ENCODE measurements at places on chromosomes 2 and 18.

GRCh38 chr2:10521356-10522169, 73.4 kb upstream of the ODC1 start:
- no peaks in the 10 kb centered on the region for H3K36me3 ChIP-seq
- H3K27me3 ChIP-seq = no peaks in the 10 kb centered on the region
- no peak overlapping the region for H3K27ac ChIP-seq
- no peak for DNase-seq

DNA sequence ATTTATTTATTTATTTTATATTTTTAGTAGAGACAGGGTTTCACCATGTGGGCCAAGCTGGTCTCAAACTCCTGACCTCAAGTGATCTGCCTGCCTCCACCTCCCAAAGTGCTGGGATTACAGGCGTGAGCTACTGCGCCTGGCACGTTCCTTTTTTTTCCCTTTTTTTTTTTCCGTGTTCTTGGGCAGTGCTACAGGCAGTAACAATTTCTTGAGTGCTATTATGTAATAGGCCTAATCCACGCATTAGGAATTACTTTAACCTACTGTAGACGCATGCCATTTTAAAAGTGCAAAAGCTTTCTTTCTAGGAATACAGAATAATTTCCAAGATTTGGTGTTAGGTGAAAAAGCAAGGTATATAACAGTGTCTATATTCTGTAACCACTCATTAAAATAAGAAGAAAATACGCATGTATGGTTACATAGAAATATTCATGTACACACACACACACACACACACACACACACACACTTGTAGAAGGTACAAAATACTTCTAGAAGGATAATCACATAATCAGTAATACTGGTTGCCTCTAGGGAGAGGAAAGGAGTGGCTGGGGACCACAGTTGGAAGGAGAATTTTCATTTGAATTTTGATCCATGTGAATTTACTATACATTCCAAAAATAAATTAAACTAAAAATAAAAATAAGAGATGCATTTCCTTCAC, 92.3 kb downstream of the METTL8 start:
- H3K27ac ChIP-seq = no peak overlapping the region
- H3K4me1 ChIP-seq = no peaks in the 10 kb centered on the region
- H3K36me3 ChIP-seq = no peaks in the 10 kb centered on the region
- DNase-seq = no peak
- H3K4me3 ChIP-seq = no peak overlapping the region
- H3K27me3 ChIP-seq = no peaks in the 10 kb centered on the region

DNA sequence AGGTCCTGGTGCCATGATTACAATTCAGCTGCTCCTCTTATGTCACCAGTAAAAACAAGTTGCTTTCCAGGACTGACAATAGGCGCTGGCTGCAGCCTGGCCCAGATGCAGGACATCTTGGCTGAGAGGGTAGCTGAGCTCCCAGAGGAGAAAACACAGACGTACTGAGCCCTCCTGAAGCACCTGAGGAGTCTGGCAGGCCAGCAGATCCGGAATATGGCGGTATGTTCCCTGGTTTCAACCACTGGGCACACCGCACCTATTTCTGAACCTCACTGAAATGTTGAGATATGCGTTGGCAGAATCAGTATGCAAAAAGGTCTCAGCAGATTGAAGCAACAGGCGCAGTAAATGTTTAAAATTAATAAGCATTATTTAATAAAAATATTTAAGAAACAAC, 73.1 kb upstream of the BZW1 start:
- H3K27me3 ChIP-seq = no peaks in the 10 kb centered on the region
- no peak overlapping the region for H3K4me3 ChIP-seq
- no peak overlapping the region for H3K27ac ChIP-seq
- DNase-seq = no peak
- no peaks in the 10 kb centered on the region for H3K36me3 ChIP-seq

DNA sequence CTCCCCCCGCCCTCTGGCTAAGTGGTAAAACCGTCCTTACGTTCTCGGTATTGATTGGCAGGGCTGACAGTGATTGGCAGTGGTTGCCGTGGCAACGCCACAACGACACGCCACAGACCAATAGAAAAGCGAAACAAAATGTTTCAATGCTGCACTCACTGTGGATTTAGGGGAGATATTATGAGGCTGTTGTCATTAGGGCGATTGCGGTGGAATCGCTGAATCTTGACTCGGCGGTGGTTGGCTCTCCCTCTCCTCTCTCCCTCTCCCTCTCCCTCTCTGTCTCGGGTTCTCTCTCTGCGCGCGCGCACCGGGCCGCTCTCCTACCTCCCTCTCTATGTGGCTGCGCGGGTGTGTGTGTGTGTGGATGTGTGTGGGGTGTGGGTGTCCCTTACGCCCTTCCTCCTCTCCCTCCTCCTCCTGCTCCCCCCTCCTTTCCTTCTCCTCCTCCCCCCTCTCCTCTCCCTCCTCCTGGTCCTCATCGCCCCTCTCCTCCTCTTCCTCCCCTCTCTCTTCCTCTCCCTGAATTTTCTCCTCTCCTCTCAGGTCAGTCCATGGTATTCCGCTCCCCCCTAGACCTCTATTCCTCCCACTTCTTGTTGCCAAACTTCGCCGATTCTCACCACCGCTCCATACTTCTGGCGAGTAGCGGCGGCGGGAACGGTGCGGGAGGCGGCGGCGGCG, at the start of gene SIX3:
SIX3 (plus strand) TSS at position 152 of the 684 bp plus-strand sequence; CDS start at position 555, 403 bp downstream.
- H3K4me1 ChIP-seq = peaks cover 48% of the 10 kb centered on the region
- H3K27me3 ChIP-seq = peaks cover 74% of the 10 kb centered on the region
- H3K27ac ChIP-seq = peak within 1 kb of the TSS; percentile 92
- H3K36me3 ChIP-seq = no peaks in the 10 kb centered on the region
- DNase-seq = peak; percentile 95

- H3K27ac ChIP-seq = no peak overlapping the region
- no peaks in the 10 kb centered on the region for H3K36me3 ChIP-seq
- H3K4me1 ChIP-seq = no peaks in the 10 kb centered on the region
- H3K27me3 ChIP-seq = no peaks in the 10 kb centered on the region
- DNase-seq = peak; percentile 71
- H3K4me3 ChIP-seq = peak overlapping the region; percentile 29
These were observed 110.4 kb upstream of the RAB27B start for GRCh38 chr18:54717673-54718407.

GRCh38 chr2:199018826-199019225, 438.9 kb downstream of the SATB2 start:
- no peak for DNase-seq
- H3K4me1 ChIP-seq = no peaks in the 10 kb centered on the region
- H3K36me3 ChIP-seq = no peaks in the 10 kb centered on the region
- H3K27ac ChIP-seq = no peak overlapping the region
- H3K4me3 ChIP-seq = no peak overlapping the region

DNA sequence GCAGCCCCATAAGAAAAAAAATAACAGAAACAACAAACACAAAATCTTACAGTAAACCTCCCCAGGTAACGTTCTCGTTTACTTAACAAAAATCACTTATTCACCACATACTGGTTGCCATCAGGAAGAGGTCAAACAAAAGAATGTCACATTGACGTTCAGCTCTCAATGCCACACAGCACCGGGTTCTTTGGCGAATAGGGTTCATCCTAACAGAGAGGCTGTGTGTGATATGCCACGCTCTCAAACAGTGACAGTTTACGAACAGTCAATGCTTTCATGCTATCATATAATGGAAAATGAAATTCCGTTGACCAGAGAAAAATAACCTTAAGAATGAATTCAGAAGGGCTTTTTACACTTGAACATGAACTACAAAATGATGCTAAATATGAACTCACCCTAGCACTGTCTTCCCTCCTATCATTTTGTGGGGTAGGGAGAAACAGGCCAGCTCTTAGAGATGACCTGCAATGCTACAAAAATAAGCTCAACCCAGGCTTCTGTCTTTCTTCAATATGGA, 2.0 kb downstream of the TMEM163 start:
- H3K4me3 ChIP-seq = no peak overlapping the region
- no peak overlapping the region for H3K27ac ChIP-seq
- peaks cover 80% of the 10 kb centered on the region for H3K27me3 ChIP-seq
- no peaks in the 10 kb centered on the region for H3K36me3 ChIP-seq

DNA sequence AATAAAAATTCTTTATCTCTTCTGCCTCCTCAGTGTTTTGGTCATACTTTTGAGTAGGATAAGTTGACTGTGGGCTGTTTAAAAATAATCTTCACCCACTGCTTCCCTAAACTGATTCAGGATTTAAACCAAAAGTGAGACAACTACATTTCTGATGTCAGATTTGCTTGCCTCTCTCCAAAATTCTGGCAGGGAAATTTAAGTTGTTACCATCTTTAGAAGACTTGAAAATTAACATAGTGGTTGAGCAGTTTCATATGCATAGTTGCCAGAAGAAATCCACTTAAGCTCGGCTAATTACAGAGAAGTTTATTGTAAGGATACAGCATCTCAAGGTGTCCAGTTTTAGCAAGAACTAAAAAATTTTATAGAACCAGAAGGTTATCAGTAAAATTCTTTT, 57.0 kb downstream of the MAIP1 start:
- H3K27me3 ChIP-seq = no peaks in the 10 kb centered on the region
- no peaks in the 10 kb centered on the region for H3K36me3 ChIP-seq
- no peak for DNase-seq
- no peak overlapping the region for H3K4me3 ChIP-seq

DNA sequence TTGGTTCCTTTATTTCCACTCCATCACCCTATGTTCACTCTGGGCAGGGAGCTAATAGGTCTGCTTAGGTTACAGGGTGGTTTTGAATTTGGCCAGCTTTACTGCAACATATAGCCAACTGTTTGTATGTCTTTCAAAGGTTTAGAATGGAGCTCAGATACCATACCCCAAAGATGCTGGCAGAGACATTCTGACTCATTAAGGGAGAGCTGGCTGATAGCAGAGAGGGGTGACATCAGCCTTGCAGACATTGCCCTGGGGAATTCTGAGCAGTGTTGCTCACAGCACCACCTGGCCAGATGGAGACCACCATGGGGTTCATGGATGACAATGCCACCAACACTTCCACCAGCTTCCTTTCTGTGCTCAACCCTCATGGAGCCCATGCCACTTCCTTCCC, 2.1 kb downstream of the PROKR1 start:
- peaks cover 43% of the 10 kb centered on the region for H3K27me3 ChIP-seq
- H3K4me3 ChIP-seq = no peak overlapping the region
- DNase-seq = no peak
- no peaks in the 10 kb centered on the region for H3K36me3 ChIP-seq
- H3K4me1 ChIP-seq = peaks cover 4% of the 10 kb centered on the region
- H3K27ac ChIP-seq = no peak overlapping the region

GRCh38 chr2:178324077-178324476, 126.9 kb downstream of the PRKRA start:
- no peak overlapping the region for H3K4me3 ChIP-seq
- H3K4me1 ChIP-seq = no peaks in the 10 kb centered on the region
- DNase-seq = no peak

DNA sequence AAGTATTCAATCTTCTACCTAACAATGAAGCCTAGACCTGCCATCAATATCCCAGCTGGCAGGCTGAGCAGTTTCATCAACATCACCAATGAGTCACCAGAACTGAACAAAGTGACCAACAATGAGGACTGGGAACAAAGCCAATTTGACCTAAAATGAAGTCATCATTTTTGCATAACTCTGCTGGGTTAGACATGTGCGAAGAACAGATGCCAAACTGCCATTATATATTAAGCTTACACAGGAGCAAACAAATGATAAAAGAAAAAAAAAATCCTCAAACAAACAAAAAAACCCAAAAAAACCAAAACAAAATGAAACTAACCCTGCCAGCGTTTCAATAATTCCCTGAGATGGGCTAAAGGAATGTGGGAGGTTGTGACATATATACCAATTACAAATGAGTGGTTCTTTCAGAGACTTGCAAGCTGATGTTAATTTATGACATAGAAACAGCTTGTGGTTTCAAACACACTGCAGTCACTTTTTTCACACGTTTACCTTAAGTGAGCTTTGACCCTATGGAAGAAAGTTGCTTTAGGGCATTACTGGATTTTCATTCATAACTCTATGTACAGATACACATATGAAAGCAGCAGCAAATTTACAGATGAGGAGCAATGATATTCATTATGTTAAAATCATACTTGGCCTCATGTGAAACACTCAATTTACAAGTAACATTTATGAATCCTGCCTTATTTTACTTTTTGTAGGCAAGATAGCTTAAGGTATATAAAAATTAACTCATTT, 56.9 kb upstream of the CCDC141 start:
- no peak overlapping the region for H3K4me3 ChIP-seq
- DNase-seq = no peak
- H3K4me1 ChIP-seq = no peaks in the 10 kb centered on the region

DNA sequence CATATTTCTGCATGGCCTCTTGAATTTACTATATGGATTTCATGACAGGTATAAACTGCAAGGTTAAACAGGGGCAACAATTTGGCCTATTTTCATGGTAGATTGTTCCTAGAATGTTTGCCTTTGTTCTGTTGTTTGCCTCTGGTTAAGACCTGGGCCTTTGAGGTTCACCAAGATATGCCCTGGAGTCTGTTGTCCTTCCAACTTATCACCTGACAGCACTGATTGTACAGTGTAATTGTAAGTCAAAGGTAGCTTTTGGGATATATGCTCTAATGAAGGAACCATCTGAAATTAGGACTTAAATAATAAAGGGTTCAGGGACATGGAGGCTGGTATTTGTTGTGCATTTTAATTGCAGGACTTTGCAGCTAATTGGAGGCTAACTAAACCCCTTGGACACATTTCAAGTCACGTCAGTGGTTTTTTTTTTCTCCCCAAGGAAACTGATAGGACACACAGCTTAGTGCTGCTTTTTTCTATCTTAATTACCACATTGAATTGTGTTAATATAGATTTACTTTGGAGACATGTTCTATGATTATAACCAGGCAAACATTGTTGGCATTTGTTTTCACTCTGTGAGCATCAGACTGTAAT, 771.2 kb upstream of the LINC00305 start:
- DNase-seq = no peak
- peaks cover 5% of the 10 kb centered on the region for H3K4me1 ChIP-seq
- no peak overlapping the region for H3K27ac ChIP-seq

DNA sequence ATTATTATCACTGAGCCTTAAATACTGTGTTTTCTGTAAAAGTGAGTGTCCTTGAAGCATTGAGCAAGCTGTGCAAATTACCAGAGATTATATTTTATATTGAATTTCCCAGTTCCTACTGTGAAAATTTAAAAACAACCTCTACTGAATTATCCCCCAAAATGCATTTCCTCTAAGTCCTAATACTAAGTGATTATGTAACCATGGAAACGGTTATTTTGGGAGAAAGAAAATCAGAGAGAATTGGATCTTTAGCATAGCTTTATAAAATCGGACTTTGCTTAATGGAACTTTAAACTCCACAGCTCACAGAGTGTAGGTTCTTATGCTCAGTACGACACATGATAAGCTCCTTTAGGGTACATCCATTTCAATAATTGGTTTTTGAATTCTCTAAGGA, 19.3 kb upstream of the CHMP1B start:
- H3K27me3 ChIP-seq = no peaks in the 10 kb centered on the region
- no peak overlapping the region for H3K27ac ChIP-seq
- peaks cover 9% of the 10 kb centered on the region for H3K4me1 ChIP-seq
- H3K4me3 ChIP-seq = no peak overlapping the region
- no peaks in the 10 kb centered on the region for H3K36me3 ChIP-seq
- no peak for DNase-seq

GRCh38 chr2:21500401-21500945, 376.7 kb downstream of the TDRD15 start:
- H3K27ac ChIP-seq = no peak overlapping the region
- DNase-seq = no peak
- no peaks in the 10 kb centered on the region for H3K27me3 ChIP-seq
- H3K4me3 ChIP-seq = no peak overlapping the region

GRCh38 chr2:68906716-68907115, 35.5 kb upstream of the BMP10 start:
- H3K27ac ChIP-seq = no peak overlapping the region
- no peaks in the 10 kb centered on the region for H3K27me3 ChIP-seq
- H3K4me1 ChIP-seq = peaks cover 3% of the 10 kb centered on the region
- no peak overlapping the region for H3K4me3 ChIP-seq
